ENCODE measurements at places on chromosomes 7 and 10.
A peak's percentile ranks its signal among the peaks of the same experiment; 100 is the strongest.

DNA sequence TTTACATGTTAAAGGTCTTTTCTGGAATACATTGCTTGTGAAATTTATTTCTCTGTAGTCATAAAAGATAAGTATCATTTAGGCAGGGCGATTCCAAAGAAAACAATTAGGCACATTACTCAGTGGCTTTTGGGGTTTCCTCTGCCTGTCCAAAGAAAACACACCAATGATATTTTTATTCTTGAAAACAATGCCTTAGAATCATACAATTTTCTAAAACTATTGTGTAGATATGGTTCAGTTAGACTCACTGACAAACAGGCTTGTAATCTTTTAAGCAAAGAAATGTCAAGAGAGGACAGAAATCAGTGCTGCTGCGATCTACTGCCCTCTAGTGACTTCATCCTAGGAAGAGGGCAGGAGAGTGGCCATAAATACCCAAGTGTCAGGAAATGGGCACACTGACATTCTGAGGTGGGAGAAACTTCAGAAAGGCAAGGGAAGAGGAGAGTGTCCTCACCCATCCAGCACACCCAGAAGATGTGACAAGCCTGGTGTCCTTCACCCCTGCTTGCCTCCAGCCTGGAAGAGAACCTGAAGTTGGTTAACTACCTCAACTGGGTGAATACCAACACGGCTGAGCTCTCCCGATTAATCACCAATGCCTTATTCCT is 120.5 kb downstream of the GALNT11 start:
- peak; percentile 56 for DNase-seq

DNA sequence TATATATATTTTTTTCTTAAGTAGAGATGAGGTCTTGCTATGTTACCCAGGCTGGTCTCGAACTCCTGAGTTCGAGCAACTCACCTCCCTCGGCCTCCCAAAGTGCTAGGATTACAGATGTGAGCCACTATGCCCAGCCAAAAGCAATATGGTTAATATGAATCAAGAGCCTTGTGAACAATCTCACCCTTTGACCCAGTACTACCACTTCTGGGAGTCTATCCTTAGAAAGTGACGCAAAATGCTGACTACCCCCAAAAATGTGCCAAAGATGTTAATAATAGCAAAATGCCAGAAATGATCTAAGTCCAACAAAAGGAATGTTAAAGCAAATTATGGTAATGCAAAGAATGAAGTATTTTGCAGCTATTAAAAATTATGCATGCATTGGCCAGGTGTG is 44.3 kb downstream of the HOXA1 start:
- no peak for DNase-seq

DNA sequence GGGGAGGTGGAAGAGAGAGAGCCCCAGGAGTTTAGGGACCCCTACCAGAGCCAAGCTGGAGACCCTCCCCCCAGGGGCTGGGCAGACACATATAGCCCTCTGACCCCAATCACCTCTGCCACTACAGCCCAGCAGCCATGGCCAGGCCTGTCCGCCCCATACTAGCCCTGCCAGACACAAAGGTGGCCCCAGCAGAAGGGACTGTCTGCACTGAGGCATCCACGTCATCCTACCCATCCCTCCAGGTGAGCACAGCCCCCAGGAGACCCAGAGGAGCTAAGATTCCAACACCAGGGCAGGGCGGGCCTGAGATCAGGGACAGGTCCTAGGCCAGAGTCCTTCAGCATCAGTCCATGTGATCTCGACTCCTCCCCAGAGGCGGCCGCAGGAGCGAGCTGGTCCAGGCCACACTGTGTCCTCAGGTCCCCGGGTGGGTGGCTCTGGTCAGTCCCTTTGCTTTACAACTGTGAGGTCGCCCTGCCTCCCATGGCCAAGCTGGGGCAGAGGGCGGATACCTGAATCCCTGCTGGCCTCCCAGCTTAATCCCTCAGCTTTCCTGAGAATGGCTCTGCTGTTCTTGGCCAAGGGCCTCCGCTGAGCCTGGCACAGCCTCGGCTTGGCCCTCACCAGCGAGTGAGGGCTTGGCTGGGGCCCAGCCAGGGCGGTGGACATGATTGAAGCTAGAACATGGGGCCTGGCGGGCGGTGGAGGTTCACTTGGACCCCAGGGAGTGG is 14.3 kb upstream of the ELN start:
- DNase-seq = no peak

GRCh38 chr10:81280497-81281479 is 594.2 kb upstream of the NRG3 start:
- no peak for DNase-seq

- peak; percentile 77 for DNase-seq
Observed at GRCh38 chr7:30142710-30143109, 7.9 kb downstream of the MTURN start.

GRCh38 chr7:34067005-34067778 is 161.9 kb downstream of the BMPER start:
- no peak for DNase-seq

DNA sequence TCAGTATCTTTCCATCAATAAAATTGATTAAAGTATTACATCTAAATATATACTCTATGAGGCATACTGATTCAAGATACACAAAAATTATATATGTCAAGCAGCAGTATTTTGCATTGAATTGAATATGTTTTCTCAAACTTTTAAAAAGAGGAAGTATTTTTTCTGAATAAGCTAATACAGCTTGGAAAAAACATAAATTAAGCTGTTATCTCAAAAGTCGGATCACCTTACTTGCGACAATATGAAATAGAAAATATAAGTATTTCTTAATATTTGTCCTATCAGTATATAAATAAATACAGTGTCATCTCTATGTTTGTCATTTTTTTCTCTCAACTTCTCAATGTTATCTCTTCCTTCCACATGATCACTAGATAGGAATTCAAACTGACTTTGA is 139.3 kb downstream of the MBL2 start:
- no peak for DNase-seq

GRCh38 chr7:137489880-137490279 is 146.3 kb upstream of the PTN start:
- DNase-seq = no peak

DNA sequence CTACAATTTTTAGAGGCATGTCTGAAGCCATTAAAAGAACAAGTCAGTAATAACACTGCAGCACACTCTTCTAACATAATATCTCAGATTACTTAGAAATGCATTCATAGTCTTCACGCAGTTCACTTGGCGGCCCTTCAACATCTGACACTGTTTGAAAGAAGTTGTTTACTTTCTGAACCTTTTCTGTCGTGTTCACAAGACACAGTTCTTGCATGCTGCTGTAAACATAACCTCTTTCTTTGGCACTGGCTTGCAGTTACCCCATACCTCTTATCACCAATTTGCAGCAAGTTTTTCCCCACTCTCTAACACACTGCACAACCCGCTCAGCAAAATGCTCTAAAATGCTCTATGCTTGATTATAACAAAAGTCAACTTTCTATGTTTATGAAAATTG is 12.0 kb downstream of the PIP4K2A start:
- DNase-seq = no peak

DNA sequence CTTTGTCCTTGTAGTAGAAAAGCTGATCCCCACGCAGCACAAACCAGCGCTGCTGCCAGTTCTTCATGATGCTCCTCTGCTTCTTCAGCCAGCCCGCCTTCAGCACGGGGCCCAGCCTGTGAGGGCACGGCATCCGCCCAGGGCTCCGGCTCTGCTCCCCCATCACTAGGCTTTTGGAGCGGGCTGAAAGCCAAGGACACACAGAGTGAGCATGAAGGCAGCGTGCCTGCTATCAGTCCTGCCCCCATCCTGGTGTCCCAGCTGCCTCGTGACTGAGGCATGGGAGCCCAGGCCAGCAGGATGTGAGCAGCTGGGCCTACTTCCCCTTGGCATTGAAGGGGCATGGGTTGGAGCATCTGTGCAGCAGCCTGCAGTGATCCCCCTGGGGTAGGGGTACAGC is 21.9 kb downstream of the ARHGAP22 start:
- no peak for DNase-seq

- DNase-seq = peak; percentile 26
Observed at GRCh38 chr10:72375173-72375572, 20.5 kb upstream of the DNAJB12 start.

- DNase-seq = no peak
Observed at GRCh38 chr10:21097926-21098355, 200.8 kb upstream of the NEBL start.

- DNase-seq = no peak
Observed at GRCh38 chr7:159031135-159031701, 113.4 kb downstream of the VIPR2 start.

DNA sequence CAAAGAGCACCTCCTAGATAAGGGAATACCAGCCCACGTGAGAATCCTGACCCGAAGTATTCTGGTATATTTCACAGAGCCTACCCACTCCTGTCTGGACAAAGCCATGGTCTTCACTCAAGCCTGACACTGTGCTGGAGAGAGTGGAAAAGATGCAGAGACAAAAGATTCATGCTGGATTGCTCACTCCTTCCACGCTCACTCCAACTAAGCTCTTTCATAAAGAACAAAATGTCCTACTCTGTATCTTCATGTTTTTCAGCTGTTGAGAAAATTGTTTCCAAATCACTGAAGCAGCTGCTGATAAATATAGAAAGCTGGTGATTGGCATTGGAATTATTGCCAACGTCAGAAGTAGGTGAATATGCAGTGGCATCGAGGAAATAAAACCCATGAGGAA is 106.0 kb downstream of the ABLIM1 start:
- DNase-seq = no peak

GRCh38 chr7:41882745-41883420 is 180.0 kb upstream of the INHBA start:
- no peak for DNase-seq

- no peak for DNase-seq
Observed at GRCh38 chr10:124831116-124831515, 29.5 kb downstream of the ABRAXAS2 start.

DNA sequence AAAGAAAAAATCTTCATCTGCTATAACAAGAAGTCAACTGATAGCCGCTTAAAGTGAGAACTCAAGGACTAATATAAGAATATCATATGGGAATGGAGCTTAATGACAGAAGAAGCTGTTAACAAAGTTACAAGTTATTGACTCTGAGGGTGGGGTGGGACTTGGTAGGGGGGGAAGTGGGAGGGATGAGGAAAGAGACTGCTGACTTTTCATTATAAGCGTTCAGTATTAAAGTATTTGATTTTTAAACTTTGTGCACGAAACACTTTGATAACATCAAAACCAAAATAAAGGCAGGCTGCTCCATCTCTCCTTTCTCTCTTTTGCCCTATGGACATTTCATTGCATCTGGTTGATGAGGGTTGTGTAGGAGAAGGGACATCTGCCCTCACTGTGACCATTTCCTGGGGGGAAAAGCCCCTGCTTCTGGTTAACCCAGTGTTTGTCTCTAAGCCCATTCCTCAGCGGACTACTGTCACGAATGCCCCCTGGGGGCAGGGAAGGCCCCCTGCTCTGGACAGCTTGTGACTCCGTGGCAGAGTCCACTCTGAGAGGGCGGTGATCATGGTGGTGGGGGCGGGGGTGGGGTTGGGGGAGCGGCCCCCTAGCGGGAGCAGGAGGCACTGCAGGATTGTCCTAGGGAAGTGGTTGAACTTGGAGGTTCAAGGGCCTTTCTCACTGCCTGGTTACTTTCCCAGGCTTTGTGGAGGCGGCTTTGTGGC is 17.4 kb downstream of the SLC13A4 start:
- DNase-seq = no peak

- DNase-seq = peak; percentile 85
Observed at GRCh38 chr7:107167483-107168232, 1.1 kb upstream of the HBP1 start.

- DNase-seq = peak; percentile 90
Observed at GRCh38 chr7:108246227-108246837, 116.2 kb upstream of the LAMB4 start.

- DNase-seq = no peak
Observed at GRCh38 chr7:149621776-149622175, 124.2 kb upstream of the ZNF746 start.

DNA sequence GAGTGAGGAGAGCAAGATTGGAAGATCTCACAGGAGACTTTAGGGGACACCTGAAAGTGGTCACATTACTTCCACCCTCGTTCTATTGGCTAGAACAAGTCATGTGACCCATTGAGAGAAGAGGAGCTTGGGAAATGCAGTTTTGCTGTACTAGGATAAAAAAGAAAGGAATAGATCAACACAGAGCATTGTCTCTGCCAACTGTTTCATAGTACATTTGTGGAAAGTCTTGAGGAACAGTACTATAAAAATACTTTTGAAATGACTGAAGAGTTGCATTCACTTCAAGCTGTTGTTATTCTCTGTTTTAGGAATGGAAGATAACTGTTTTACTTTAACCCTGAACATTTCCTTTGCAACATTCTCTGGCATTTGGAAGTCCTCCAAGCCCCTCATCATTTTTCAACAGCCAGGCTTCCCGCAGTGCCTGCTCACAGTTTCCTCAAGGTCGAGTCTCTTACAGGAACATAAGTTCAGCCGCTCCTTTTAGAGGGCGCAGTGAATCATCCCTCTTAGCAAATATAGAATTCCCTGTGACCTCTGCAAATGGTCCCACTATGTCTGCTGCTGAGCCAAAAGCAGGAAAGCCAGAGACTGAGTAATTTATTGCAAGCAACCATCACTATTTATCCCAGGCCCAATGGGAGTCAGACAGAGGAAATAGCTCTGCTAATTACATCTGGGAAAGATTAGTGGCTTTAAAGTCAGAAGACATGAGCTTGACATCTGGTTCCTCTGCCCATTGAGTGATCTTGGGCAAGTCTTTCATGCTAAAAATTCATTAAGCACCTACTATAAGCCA is 40.7 kb downstream of the MRPL32 start:
- peak; percentile 100 for DNase-seq

GRCh38 chr7:3069771-3070449 is 26.2 kb upstream of the CARD11 start:
- DNase-seq = no peak

DNA sequence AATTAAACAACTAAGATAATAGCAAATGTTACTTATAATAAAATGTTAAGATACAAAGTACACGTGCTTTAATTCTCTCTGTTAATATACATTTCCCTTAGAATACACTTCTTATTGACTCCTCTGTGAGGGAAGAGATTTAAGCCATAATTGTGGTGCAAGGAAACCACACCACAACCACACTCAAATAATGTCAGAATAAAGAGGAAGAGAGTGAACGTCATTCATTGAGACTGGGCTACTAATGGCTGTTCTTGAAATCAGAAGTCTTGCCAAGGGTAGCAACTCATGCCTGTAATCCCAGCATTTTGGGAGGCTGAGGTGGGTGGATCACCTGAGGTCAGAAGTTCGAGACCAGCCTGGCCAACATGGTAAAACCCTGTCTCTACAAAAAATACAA is 10.0 kb downstream of the FAM171A1 start:
- DNase-seq = no peak

DNA sequence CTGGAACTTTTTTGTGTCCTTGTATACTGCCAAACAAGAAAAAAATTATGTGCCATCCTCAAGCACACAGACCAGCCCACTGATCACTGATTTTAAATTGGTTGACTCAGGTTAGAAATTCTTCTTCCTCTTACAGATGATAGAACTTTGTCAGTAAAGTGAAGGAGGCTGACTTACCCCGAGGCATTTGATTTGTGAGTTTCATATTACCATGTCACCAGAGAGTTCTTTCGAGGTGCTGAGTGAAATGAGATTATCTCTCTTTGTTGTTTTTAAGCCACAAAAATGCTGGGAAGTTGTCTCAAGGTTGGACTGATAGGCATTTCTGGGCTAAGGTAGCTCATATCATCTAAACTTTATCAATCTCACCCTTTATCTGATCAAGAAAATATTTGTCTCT is 78.8 kb upstream of the FAM180A start:
- no peak for DNase-seq

- no peak for DNase-seq
Observed at GRCh38 chr10:36462194-36462593, 663.2 kb upstream of the ANKRD30A start.
